ENCODE measurements at places on chromosomes 3 and 15. TPM values are rescaled to one million over a fixed set of nuclear protein-coding genes. Genes with fewer than 3 reads are reported as not detected.
A peak's percentile ranks its signal among the peaks of the same experiment; 100 is the strongest.

GRCh38 chr15:83092309-83092976 is 15.0 kb upstream of the TM6SF1 start:
- DNase-seq = no peak

Gene PLCH1
- total RNA-seq = 12.4 TPM

GRCh38 chr15:96183867-96184266 is 146.6 kb upstream of the NR2F2 start:
- DNase-seq = no peak

DNA sequence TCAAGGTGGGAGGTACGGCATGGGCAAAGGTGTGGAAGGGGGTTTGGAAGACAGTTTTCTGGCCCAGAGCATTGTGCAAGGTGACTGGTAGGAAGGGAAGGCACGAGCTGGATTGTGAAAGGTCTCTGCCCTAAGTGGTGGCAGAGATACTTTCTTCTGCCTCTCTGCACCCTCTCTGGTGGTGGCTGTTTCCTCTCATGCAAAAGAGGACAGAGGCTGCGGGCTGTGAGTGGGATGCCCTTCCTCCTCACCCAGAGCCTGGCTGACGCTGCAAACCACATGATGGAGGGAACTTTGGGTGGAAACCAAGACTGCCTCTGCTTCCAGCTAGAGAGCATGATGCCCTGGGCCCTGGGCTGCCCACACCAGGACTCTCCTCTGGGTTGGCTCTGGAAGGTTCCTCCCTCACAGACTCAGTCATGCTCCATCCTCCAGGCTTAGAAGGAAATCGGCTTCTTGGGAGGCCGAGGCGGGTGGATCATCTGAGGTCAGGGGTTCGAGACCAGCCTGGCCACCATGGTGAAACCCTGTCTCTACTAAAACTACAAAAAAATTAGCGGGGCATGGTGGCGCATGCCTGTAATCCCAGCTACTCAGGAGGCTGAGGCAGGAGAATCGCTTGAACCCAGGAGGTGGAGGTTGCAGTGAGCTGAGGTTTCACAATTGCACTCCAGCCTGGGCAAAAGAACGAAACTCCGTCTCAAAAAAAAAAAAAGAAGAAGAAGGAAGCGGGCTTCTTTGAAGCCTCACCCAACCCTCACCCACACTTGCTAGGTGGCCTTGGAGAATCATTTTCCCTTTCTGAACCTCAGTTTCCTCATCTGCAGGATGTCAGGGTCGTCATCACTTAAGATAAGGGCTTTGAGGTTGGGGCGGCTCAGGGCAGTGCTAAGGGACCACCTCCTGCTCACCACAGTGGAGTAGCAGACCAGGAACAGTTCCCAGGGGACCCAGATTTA is 8.3 kb downstream of the PSTPIP1 start:
- DNase-seq = no peak

Gene CHRD
- 5.2 TPM for total RNA-seq

DNA sequence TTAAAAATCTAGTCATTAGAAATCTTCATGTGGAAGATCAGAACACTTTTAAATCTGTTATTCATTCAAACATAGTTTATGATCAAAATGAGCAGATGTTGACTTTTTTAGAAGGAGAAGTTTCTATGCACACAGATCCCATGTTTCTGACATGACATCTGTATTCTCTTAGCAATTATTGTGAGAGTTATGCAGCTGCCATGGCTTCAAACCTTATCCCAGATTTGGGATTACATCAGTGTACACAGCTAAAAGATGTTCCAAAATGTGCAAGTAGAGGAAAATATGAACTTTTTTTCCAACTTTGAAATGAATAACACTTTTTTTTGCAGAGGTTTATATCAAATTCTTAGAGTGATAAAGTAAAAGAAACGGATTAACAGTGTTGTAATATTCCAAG is 1166.9 kb downstream of the ZPLD1 start:
- DNase-seq = no peak

Gene JMJD7
- total RNA-seq = 24.2 TPM

DNA sequence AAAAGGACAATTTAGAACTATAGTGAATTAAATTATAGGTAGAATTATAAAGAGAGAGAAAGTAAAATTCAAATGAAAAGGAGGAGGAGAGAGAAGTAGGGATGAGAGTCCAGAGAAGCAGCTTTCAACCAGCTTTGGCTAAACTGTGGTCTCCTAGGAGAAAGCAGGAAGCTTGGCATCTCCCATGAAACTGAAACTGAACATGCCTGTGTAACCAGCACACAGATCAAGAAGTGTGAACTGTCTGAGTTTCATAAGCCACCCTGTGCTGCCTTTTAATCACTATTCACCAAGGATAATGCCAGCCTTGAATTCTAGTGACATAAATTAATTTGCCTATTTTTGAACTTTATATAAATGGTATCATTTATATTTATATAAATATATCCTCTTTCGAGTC is 128.5 kb downstream of the MYRIP start:
- no peak for DNase-seq

DNA sequence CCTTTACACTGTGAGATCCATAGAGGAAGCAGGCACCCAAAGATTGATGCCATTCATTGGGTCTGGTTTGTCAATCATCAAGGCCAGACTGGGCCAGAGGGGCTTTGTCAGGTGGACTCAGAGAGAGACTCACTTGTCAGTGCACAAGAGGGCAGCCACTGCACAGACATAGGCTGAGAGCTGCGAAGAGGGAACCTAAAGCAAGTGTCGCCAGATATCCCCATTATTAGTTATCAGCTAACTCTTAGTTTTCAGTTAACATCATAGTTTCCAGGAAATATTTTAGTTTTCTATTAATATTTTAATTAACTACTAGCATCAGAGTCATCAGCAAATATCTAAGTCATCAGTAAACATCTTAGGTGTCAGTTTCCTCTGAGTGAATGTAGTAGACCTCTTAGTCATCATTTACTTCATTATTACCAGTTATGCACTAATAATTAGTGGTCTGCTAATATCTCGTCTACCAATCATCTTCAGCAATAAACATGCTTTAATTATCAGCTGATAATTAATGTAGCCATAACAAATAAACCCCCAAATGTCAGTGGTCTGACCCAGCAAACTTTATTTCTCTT is 41.7 kb upstream of the LIMD1 start:
- peak; percentile 45 for DNase-seq

Gene SPTBN5
- 2.0 TPM for total RNA-seq

DNA sequence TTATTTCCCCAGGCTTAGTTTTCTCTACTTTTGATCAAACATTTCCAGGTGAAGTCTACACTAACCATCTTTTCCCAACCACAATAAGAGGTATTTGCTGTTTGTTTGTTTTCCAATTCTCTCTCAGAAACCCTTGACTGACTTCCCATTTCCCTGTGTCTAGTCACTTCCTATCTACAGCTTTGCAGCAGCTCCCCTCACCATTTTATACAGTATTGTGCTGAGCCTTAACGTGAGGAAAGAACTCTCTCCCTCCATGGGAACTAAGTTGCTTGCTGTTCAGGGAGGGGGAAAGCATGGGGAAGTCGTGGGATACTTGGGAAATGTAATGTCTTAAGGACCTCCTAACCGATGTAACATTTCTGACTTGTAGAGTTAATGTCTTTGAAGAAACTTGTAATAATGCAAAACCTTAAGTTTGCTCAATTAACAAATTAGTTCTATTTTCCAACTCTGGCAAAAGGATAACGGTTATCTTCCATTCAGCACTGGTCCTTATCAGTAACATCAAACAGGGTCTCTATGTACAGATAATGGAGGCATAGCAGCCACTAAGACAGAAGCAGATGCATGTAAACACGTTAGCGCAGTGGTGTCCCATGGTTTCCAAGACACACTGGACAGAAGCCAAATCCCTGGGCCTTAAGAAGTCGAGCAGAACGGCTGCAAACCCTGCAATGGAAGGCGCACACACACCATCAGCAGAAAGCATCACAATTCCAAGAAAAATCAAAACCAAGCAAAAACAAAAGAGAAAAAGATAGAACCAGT is 39.7 kb downstream of the NPTN start:
- no peak for DNase-seq

DNA sequence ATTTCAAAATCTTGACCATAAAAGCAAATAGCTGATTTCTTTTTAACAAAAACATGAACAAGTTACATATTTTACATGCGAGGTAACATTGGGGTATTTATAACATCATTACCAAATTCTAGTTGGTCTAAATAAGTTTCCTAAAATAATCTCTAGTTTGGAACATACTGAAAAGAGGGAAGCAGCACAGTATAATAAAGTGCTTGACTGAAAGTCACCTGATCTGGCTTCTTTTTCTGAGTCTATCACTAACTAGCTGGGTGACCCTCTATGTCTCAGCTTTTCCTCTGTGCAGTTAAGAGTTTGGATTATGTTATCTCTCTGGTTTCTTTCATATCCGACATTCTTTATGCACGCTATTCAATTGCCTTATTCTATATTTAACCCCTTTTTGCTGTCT is 19.8 kb upstream of the CNTN4 start:
- no peak for DNase-seq

GRCh38 chr3:101027286-101027685 is 34.1 kb upstream of the ABI3BP start:
- no peak for DNase-seq

DNA sequence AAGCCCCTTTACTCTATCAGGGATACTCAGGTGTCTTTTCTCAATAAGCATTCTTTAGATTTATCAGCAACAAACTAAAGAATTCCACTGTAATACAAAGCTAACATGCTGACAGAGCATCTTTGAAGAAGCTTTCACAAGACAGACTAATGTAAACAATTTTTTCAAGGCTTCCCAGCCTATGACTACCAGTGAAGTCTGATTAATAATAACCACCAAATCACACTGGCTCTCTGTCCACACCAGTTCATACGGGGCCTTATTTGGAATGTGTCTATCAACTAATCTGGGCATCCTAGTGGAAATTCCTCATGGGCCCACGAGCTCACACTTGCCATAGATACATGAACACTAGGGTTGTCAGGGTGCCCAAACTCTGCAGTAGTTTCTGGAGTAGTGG is 84.5 kb downstream of the EFL1 start:
- DNase-seq = no peak

DNA sequence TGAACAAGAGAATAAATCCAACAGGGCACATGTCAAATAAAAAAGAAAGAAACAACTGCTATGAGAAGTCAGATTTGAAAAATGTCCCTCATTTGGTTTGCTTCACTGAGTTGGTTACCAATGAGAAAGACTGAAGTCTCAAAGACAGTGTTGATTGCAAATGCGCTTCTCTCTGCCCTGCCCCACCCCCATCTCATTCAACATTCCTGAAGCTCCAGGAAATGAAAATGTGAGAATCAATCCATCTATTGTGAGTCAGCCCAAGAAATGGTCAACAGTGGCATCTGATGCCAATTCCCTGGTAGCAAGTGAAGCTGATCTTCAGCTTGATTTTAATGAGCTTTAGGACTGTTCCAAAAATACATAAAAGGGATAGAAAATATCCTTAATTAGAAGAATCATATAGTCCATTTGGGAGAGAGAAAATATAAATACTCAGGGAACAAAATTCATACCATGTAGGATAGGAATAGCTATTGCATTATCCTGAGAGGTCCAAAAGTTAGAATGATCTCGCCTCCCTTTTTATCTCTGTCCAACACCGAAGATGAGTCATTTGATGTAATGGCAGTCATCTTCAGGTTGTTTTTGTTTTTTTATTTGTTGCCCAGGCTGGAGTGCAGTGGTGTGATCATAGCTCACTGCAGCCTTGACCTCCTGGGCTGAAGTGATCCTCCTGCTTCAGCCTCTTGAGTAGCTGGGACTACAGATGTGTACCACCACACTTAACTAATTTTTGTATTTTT is 200.3 kb upstream of the UMPS start:
- DNase-seq = peak; percentile 66

GRCh38 chr3:17013571-17013970 is 128.8 kb downstream of the PLCL2 start:
- DNase-seq = no peak

DNA sequence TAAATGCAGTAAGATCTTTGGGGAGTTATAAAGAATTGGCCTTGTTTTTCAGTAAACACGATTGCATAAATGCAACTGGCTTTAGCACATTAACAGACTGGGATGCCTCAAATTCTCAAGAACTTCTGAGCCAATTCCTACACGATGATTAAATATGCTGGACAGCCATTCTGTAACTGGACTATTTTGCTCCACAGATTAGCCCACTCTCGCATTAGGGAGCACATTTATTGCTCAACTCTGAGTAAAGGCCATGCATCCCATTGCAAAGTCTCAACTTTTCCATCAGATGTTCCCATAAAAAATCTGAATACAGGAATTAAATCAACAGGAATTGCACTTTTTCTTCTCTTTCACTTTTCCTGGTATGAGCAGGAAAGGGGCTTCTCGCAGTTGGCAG is 66.7 kb upstream of the PRICKLE2 start:
- DNase-seq = no peak

Data from endodermal cell (in vitro differentiated cells).